Lung microvascular endothelial cell (primary cell): ENCODE measurements at places on chromosomes 7 and 10.
A peak's percentile ranks its signal among the peaks of the same experiment; 100 is the strongest.

- DNase-seq: no peak
Observed at GRCh38 chr7:18276380-18276779, 219.2 kb upstream of the HDAC9 start.

GRCh38 chr7:1933066-1933750 is 263.1 kb downstream of the ELFN1 start:
- DNase-seq: no peak

GRCh38 chr7:104758504-104758903 is 255.5 kb upstream of the KMT2E start:
- DNase-seq: no peak

DNA sequence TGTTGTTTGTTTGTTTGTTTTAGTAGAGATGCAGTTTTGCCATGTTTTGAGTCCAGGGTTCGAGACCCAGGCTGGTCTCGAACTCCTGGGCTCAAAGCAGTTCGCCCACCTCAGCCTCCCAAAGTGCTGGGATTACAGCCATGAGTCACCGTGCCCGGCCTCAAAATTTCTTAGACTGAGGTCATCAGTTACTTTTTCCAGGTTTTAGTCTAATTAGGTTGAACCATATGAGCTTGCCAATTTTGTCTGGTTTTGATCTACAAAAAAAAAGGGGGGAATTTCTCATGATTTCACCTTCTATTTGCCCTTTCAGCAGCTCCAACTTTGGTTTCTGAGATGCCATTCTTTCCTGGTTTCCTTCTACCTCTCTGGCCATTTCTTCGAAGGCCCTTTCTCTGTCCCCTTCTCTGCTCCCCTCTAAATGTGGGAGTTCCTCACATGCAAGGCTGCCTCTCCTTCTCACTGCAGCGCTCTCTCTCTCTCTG is 5.5 kb downstream of the CUEDC2 start:
- DNase-seq: no peak

DNA sequence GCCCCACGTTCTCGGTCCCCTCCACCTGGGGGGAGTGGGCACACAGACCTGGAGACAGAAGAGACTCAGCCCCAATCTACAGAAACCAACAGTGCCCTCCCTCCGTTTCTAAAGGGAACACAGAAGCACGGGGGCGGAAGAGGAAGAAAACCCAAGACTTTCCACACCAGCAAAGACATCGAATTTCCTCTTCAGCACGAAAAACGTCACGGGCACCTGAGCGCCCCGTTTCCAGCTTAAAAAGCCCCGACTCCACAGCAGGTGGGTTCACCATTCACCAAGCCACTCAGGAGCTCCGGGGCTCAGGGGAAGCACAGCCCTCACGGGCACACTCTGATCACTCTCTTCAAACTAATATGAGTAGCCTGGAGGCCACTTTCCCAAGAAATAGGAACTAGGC is 19.6 kb downstream of the NUDT1 start:
- no peak for DNase-seq

GRCh38 chr10:5540891-5541290 is 16.1 kb downstream of the CALML3 start:
- no peak for DNase-seq

DNA sequence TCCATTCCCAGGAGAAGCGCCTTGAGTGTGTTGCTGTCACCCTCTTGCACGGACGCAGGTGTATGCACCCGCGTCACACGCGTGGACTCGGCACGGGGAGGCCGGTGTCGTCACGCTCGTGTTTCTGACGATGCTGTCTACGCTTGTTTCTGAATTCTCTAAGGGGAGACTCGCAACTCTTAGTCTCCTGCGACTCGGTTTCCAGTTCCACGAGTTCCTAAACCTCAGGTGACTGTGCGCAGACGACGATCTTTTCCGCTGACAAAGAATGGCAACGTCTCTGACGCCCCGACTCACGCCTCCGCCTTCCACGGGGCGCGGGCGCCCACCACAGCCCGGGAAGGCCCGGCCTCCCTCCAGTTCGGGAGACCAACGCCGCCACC is 579 bp downstream of the IDI1 start:
- peak; percentile 67 for DNase-seq

GRCh38 chr7:98196706-98197605 is 14.3 kb upstream of the BHLHA15 start:
- no peak for DNase-seq

DNA sequence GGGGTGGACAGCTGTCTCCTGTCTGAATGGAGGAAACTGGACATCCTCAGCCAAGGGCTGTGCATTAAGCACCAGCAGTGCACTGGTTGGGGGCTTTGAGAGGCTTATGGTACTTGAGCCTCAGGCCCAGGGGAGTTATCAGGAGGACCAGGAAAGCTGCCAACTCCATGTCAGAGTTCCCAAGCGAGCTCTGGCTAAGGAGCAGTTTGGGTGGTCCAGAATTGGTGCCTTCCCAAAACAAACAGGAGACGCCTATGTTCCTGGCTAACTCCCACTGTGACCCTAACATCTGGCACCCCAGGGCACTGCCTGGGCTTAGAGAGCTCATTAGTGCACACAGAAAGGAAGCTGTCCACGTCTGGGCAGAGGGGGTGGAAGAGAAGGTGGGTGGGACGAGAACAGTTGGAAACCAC is 408.6 kb upstream of the NPVF start:
- no peak for DNase-seq

DNA sequence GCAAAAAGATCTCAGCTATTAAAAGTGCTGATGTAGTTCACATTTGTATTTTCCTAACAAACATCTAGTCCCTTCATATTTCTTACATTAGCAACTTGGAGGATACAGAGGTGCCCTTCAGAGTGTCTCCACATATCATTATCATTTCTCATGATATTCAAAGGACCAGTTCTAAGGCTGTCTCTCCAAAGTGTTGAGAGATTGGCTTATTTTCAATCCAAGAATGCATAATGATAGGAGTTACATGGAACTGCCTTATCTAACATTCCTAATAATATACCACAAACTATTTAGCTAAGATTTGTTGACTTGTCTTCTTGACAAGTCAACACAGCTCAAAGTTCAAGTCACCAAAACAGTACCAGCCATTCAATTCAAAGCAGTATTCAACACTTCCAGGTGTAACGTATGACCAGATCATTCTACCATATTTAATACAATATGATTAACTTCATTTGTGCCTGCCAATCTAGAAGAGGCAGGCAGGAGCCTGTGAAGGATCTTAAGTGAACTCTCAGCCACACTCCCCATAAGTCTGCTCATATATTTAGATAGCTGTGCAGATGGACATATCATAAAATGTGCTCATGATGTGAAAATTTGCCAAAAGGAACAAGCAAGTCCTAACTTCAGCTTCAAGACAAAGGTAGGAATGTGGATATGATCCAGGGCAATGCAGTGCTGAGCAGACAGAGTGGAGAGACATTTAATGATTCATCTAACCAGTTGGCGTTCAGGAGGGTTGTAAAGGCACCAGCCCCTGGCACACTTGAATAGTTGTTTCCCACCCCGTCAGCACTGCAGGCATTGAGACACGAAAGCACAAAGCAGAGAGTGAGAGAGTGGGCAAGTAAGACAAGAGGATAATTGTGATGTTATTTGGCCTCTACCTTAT is 108.3 kb downstream of the MTERF1 start:
- no peak for DNase-seq

GRCh38 chr7:37282093-37282444 is 166.6 kb downstream of the ELMO1 start:
- no peak for DNase-seq

DNA sequence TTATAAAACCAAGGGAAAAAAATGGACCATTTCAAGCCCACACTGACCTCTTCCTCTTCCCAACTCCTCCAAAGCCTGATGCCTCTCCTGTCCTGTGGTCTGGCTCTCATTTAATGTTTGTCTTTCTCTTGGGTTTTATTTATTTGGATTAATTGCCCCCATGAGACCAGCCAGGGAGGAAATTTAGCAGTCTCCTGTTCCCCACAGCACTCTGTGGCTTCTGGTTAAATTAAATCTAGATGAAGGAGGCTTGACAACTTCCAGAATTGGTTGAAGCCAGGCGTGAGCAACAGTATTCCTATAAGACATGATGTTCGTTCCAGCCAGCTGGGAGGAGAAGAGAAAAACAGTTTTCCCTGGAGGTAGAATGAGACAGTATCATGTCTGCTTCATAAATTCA is 15.1 kb upstream of the PRLHR start:
- DNase-seq: no peak

GRCh38 chr10:35470925-35471315 is 134.2 kb upstream of the GJD4 start:
- no peak for DNase-seq

DNA sequence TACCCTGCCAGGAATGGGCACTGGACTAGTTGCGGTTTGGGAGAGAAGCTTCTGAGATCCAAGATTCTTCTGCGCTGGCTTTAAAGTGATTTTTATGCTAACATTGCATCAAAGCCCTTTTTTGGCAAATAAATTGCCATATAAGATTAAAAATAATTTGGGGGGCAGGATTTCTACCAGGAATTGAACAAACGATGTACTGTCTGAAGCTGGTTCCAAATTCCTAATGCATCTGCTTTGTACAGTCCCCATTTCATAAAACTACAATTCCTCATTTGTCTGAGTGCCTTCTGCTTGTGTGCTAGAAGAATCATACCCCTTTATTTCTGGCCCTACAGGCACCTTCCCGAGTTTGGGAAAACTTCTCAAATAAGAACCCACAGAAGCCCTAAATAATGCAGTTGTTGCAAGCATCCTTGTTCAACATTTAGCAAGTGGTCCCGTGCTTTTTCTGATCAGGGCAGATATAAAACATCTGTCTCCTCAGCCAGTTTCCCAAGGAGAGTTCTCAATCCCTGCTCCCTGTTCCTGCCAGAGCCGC is 349.7 kb downstream of the PTEN start:
- no peak for DNase-seq
